T-cell (primary cell): ENCODE measurements at places on chromosomes 13 and 19. TPM values are rescaled to one million over a fixed set of nuclear protein-coding genes. Genes with fewer than 3 reads are reported as not detected.
A peak's percentile ranks its signal among the peaks of the same experiment; 100 is the strongest.

SULT2A1 gene
- 0.44 TPM for total RNA-seq

FGF9 gene
- total RNA-seq, result 2.2 TPM

TMEM190 gene
- not detected for total RNA-seq

- no peak for DNase-seq
Measured at GRCh38 chr19:34173193-34173956, 1.1 kb downstream of the LSM14A start.

DNA sequence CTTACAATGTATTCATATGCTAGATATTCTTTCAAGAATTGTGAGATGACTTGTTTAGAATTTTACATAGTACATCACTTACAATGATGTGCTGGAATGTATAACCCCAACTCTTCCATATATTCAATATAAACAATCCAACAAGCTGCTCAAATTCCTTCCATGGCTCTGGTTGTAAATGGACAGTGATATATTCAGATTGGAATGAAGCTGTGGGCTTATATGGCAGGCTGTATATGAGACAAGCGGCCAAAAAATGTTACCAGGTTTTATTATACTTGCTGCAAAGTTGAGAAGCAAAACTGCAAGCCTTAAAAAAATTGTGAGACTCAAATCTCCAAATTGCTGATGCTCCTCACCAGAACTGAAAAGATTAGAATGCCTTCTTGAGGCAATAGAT, 83.6 kb upstream of the KLF12 start:
- DNase-seq, result no peak

GRCh38 chr13:24718192-24718965, 38.2 kb downstream of the ATP12A start:
- no peak for DNase-seq

- peak; percentile 32 for DNase-seq
Measured at GRCh38 chr13:111202745-111203144, 87.6 kb downstream of the ARHGEF7 start.

GRCh38 chr19:5115771-5116202, 146.9 kb downstream of the KDM4B start:
- DNase-seq, result no peak

GRCh38 chr19:33296488-33296971, 5.8 kb downstream of the CEBPA start:
- DNase-seq, result no peak

GRCh38 chr19:47228168-47228936, 2.6 kb downstream of the BBC3 start:
- DNase-seq, result no peak
